Mucosa of gallbladder (tissue), 1 donor: ENCODE measurements at places on chromosomes 11 and 22. TPM values are rescaled to one million over a fixed set of nuclear protein-coding genes. Genes with fewer than 3 reads are reported as not detected.

- DNase-seq, result no peak
Observed at GRCh38 chr22:19019029-19019678, 83.1 kb upstream of the PRODH start.

GRCh38 chr11:12017865-12018453 is 9.5 kb upstream of the DKK3 start:
- DNase-seq, result no peak

DNA sequence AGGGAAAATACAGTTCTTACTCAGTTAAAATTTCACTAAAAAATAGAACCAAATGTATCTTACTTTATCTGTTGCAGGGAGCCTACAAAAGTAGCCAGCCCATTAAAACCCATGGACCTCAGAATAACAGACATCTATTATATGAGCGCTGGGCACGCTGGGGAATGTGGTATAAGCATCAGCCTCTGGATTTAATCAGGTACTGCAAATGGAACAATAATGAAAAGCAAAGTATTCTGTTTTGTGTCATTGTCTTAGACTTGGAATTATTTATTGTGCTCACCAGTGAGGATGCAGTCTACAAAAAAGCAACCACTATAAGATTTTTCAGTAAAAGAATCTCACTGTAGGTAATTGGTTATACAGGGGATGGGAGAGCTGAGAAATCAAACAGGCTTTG is 30.2 kb downstream of the MUC15 start:
- DNase-seq, result no peak

DNA sequence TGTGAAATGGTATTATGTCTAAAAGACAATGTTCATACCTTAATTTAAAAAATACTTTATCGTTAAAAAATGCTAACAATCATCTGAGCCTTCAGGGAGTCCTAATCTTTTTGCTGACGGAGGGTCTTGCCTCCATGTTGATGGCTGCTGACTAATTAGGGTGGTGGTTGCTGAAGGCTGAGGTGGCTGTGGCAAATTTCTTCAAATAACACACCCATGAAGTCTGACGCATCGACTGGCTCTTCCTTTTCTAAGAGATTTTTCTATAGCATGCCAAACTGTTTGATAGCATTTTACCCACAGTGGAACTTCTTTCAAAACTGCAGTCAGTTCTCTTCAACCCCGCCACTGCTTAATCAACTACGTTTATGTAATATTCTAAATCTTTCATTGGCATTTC is 33.6 kb downstream of the TCF20 start:
- DNase-seq, result no peak

GRCh38 chr11:65498977-65499712 is at the start of gene MALAT1:
Gene MALAT1 (plus strand): TSS chr11:65499045.
- peak; percentile 95 for DNase-seq

Gene OTOG
- 0.12 TPM for total RNA-seq

Gene DRAP1
- 90.1 TPM for total RNA-seq

Gene RHOD
- 23.3 TPM for total RNA-seq
